Transverse colon (tissue), 4 donors: ENCODE measurements at places on chromosomes 16 and 17. TPM values are rescaled to one million over a fixed set of nuclear protein-coding genes. Genes with fewer than 3 reads are reported as not detected.
A peak's percentile ranks its signal among the peaks of the same experiment; 100 is the strongest.

DNA sequence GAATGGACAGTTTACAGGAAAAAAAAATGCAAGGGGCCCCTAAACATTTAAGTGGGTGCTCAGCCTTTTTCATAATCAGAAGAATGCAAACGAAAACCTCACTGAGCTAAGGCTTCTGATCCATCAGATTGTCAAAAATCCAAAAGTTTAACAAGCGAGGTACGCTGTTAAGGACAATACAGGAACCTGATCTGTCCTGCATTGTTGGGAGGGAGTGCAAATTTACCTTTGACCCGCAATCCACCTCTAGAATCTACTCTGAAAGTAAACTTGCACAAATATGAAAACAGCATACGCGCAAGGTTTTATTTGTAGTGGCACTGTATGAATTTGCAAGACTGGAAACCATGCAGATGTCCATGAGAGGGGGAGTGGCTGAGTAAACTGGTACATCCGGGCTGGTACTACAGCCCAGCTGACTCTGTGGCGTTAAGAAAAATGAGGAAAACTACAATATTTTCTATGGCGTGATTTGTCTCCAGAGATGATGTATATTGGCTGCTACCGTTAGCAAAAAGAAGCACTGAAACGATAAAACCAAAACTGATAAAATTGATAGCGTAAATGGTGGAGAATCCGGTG, 28.8 kb upstream of the ST6GALNAC1 start:
- peak; percentile 39 for DNase-seq
- peak overlapping the region; percentile 65 for H3K4me3 ChIP-seq
- peaks cover 31% of the 10 kb centered on the region for H3K4me1 ChIP-seq

- no peak overlapping the region for H3K27ac ChIP-seq
- DNase-seq = no peak
- no peaks in the 10 kb centered on the region for H3K36me3 ChIP-seq
- H3K27me3 ChIP-seq = no peaks in the 10 kb centered on the region
These were observed 231.1 kb upstream of the TBX2 start for GRCh38 chr17:61168506-61168905.

GRCh38 chr17:8749616-8750015, 5.0 kb upstream of the CCDC42 start:
- no peak overlapping the region for H3K4me3 ChIP-seq
- peaks cover under 1% of the 10 kb centered on the region for H3K27me3 ChIP-seq
- no peaks in the 10 kb centered on the region for H3K36me3 ChIP-seq

- no peaks in the 10 kb centered on the region for H3K36me3 ChIP-seq
- no peak for DNase-seq
- H3K4me3 ChIP-seq = no peak overlapping the region
- H3K27ac ChIP-seq = no peak overlapping the region
- H3K4me1 ChIP-seq = no peaks in the 10 kb centered on the region
- H3K27me3 ChIP-seq = no peaks in the 10 kb centered on the region
These were observed 78.8 kb downstream of the BRIP1 start for GRCh38 chr17:61784510-61784909.

Gene KRT17
- total RNA-seq = not detected
